Neuronal stem cell (in vitro differentiated cells): ENCODE measurements at places on chromosomes 12 and 14.

- DNase-seq = no peak
Measured at GRCh38 chr14:102187568-102188001, 47.9 kb downstream of the WDR20 start.

DNA sequence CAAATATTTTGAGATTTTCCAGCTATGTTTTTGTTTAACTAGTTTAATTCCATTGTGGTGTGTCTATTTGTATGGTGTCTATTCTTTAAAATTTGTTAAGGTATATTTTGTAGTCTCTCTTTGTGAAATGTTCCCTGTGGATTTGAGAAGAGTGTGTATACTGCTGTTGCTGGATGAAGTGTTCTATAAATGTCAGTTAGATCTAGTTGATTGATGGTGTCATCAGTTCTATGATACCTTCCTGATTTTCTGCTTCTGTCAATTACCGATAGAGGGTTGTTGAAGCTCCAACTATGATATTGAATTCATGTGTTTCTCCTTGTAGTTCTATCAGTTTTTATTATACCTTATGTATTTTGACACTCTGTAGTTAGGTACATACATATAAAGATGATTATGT, 53.1 kb downstream of the FUT8 start:
- DNase-seq = no peak

GRCh38 chr14:51593397-51593796, 58.3 kb upstream of the FRMD6 start:
- no peak for DNase-seq

DNA sequence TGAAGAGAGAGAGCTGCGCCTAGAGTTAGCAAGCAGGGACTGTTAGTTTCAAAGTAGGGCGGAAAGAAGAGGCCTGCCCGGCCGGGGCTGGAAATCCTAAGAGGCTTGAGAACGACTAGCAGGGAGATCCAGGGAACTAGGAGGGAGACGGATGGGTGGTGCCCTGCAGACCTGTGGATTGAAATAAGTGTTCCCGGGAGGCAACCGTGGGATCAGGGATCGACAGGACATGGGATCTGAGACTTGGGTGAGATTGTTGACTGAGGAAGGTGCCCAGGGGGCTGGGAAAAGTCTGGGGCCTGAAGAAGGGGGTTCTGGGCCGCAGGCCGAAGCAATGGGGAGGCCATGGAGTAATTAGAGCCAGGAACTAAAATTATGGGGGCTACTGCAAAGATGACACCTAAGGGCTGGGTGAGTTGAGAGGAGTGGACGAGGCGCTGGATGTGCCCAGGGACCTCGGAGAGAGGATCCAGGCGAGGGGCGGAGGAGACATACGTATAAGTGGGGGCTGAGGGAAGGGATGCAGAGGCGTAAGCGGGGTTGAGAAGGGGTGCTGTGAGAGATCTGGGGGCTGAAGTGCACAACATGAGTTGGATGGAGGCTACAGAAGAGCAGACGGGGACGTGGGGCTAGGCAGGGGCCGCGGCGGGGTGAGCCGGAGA, 635 bp downstream of the LTA4H start:
- peak; percentile 31 for DNase-seq

- DNase-seq = no peak
Measured at GRCh38 chr14:94000267-94000666, 3.2 kb downstream of the CCDC197 start.

DNA sequence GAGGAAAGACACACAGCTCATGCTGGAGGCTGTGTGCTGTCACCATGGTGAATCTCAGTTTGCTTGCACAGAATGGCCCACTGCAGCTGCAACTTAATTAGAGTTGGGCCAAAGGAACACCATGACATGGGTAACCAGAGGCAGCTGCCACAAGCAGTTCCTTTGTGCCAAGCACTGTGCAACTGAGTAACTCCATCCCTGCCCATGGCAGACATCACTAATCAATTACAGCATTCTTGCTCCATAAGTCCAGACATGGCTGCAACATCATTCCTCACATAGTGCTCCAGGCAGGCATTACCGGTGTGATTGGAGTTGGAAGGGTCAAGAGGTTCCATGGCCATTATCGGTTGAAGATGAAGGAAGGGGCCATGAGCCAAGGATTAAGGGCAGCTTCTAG, 207.0 kb downstream of the RBM19 start:
- DNase-seq = no peak

GRCh38 chr12:130970908-130971233, 17.2 kb downstream of the ADGRD1 start:
- DNase-seq = no peak

GRCh38 chr14:86066651-86067050, 536.7 kb downstream of the FLRT2 start:
- DNase-seq = no peak

DNA sequence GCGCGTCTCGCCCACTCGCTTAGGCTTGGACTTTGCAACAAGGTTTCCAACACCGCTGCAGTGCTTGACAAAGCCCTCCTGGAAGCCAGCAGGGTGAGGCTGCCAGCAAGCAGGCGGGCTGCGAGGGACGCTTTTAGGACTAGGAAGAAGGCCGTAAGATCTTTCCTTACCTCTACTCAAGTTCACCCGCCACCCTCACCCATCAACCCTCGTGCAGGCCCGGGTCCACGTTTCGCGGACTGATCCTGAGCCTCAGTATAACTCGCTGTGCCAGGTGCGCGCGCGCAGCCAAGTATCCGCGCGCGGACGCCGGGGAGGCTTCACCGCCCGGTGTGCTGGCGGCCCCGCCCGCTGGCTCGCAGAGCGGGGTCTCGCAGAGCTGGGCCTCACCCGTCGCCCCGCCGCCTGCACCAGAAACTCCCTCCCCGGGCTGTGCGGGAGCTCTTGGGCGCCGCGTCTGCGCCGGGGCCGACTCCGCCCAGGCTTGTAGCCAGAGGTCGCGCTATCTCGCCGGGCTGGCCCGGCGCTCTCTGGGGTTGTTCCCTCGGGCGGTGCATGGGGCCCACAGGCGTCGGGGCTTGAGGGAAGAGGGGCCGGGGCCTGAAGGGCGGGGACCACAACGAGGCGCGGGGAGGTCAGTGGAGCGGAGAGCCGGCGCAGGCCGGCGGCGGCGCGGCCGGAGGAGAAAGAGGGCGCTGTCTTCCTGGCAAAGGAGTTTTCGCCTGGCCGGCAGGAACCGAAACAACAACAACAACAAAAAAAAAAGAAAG, 7.6 kb upstream of the SIX1 start:
- DNase-seq = peak; percentile 68

DNA sequence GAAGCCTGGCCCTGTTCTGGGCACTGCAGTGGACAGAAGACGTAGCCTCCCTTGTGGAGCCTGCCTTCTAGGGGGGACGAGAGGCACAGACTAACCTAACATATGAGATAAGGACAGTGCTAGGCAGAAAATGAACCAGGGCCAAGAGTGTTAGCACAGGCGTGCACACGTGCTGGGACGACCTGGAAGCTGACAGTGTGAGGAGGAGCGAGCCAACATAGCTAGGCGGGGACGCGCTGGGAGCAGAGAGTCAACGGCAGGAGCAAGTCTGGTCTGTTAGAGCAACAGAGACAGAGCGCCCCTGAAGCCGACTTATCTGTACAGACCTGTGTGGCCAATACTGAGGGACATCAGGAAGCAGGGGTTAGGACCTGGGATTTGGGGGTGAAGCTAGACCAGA, 8.0 kb downstream of the PXMP2 start:
- DNase-seq = no peak

DNA sequence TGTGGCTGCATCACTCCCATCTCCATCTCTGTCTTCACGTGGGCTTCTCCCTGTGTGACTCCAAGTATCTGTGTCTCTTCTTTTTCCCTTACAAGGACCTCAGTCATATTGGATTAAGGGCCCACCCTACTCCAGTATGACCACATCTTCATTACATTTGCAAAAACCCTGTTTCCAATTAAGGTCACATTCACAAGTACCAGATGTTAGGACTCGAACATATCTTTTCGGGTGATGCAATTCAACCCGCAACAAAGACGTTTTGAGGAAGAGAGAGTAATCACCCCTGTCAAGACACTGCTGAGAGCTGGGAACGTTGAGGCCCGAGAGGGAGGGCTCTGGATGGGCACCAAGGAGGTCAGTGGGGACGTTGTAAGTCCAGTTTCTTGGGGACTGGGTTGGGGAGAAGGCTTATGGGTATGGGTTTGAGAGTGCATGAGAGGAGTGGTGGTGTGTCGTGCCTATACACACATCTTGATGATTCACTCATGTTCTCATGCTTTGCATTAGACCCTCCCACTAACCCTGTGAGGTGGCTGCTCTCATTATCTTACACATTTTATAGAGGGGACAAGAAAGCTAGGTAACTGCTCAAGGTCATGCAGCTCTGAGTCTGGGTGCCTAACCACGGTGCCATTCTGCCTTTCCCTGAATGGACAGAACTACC, 12.1 kb upstream of the IFI27 start:
- DNase-seq = no peak

GRCh38 chr14:60679566-60680258, 30.4 kb upstream of the SIX1 start:
- no peak for DNase-seq

DNA sequence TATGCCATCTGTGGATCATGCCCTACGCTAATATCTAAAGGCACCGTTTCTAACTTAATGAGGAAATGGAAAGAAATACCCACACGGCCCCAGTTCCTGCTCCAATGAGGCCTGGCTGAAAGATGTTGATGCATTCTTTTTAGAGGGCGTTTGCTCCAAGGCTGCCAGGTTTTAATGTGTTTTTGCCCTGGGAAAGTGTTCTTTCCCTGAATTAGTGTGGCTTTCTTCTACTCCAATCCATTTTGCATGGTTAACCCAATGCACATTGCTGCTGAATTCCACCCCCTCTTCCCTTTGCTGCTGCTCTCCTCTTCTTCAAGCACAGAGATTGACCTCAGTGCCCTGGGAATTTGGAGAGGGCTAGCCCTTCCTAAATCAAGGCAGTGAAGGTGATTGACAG, 1.1 kb downstream of the MYF5 start:
- DNase-seq = no peak

- DNase-seq = no peak
Measured at GRCh38 chr14:95877633-95878032, 1.0 kb downstream of the TUNAR start.

DNA sequence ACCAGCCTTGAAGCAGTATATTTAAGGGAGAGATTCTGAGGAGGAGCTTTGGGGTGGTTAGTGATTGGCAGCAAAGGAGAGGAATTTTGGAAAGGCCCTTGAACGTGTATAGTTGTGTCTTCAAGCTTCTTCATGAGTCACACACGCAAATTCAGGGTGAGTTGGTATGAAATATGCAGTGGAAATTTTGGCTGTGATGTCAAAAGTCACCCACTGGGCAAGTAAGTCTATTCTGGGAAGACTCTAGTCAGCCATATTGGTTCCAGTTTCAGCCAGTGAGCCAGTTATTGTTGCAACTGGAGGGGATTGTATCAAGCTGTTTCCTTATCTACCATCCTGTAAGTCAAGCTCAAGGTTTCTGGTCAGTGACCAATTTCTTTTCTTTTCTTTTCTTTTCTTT, 32.0 kb upstream of the VASH1 start:
- DNase-seq = no peak

GRCh38 chr14:101194373-101195308, 291.1 kb upstream of the RTL1 start:
- DNase-seq = no peak

DNA sequence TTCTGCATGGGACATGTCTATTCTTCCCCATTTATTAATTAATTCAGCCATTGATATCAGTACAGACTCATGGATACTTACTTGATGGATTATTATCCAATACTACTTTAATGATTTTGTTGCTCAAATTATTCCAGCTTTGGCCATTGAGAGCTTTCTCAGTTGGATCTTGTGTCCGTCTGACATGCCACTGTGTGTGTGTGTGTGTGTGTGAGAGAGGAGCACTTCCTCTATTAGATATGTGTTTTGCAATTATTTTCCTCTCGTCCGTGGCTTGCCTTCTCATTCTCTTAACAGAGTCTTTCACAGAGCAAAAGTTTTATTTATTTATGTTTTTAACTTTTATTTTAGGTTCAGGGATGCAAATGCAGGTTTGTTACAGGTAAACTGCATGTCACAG, 194.2 kb downstream of the ADGRD1 start:
- DNase-seq = no peak

GRCh38 chr12:80625901-80626300, 81.5 kb upstream of the MYF6 start:
- no peak for DNase-seq

DNA sequence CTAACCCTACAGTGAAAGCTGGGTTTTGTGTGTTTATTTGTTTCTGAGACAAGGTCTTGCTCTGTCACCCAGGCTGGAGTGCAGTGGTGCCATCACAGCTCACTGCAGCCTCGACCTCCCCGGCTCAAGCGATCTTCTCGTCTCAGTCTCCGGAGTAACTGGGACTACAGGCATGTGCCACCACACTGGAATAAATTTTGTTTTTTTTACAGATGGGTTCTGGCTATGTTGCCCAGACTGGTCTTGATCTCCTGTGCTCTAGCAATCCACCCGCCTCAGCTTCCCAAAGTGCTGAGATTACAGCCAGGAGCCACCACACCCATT, 26.4 kb downstream of the TBX3 start:
- no peak for DNase-seq

- DNase-seq = peak; percentile 93
Measured at GRCh38 chr14:31420319-31421111, at the start of gene HEATR5A. TSS of gene HEATR5A (minus strand) at chr14:31420550. CDS start at chr14:31402975, 17,575 bp downstream.

DNA sequence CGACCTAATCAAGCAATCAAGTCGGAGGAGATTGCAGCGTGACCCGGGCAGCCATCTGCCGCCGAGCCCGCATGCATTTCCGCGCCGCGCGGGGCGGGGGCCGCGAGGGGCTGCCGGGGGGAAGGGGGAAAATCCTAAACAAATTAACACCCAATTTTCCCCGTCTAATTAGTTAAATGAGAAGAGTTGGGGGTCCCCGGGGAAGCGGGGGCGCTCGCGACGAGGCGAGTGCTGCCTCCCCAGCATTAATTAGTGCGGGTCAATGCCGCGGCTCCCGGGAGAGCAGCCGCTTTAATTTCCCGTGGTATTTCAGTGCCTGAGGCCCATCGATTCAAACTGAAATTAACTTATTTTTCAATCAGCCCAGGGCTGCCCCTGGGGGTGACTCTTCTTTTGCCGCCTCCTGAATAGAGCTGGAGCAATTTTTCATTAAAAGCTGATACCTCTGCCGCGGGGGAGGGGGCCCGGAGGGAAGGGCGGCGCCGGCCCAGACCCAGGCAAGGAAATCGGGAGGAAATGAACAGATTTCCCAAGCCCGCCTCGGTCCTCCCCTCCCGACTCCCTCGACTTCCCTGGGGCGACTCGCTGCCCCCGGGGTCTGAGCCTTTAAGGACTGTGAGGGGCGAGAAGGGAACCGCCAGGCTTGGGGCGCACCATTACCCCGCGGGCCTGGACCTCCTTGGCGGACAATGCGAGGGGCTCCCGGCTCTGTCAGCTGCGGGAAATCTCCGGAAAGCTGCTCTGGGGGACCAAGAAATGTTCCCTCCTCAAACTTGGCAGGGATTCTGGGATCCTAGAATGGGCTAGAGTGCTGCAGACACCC, 18.9 kb downstream of the VSX2 start:
- no peak for DNase-seq

DNA sequence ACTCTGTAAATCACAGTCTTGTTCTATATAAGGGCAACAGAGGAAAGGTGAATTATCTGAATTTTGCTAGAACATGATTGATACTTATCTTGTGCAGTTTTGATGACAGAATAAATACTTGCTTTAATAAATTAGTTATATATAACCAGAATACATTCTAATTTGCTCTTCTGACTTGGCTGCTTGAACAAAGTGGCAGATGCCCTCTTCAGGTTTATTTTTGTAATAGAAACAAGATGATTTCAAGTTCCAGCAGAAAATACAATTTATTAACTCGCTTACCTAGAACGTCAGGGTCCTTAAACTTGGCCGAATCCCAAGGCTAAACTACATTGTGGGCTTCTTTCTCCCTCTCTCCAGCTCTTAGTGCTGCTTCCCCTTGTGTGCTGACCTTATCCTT, 57.6 kb upstream of the SSTR1 start:
- DNase-seq = no peak
